CD8-positive, alpha-beta memory T cell (primary cell): ENCODE measurements at places on chromosomes 12 and 14. TPM values are rescaled to one million over a fixed set of nuclear protein-coding genes. Genes with fewer than 3 reads are reported as not detected.

Gene PTPN21
- not detected for polyA plus RNA-seq

Gene SLC4A8
- 0.64 TPM for polyA plus RNA-seq

Gene HOXC5
- not detected for polyA plus RNA-seq

Gene LRRC10
- not detected for polyA plus RNA-seq

Gene TPH2
- not detected for polyA plus RNA-seq

Gene KRT7
- polyA plus RNA-seq: not detected

Gene CCDC88C
- 42.3 TPM for polyA plus RNA-seq

Gene OR4E2
- not detected for polyA plus RNA-seq

Gene P2RX4
- polyA plus RNA-seq: 27.0 TPM

Gene SIX6
- not detected for polyA plus RNA-seq

Gene CCND2
- 72.4 TPM for polyA plus RNA-seq

Gene TCL1A
- not detected for polyA plus RNA-seq

Gene OAS2
- polyA plus RNA-seq: 50.9 TPM

Gene TMEM117
- polyA plus RNA-seq: 6.2 TPM

Gene SYNDIG1L
- polyA plus RNA-seq: not detected

Gene SLC25A47
- polyA plus RNA-seq: not detected

Gene FGF6
- not detected for polyA plus RNA-seq

Gene ESR2
- polyA plus RNA-seq: 0.31 TPM

Gene VRTN
- polyA plus RNA-seq: not detected

Gene MIP
- polyA plus RNA-seq: 0.07 TPM

Gene NCKAP5L
- 4.3 TPM for polyA plus RNA-seq

Gene SIX1
- polyA plus RNA-seq: not detected

Gene RASAL1
- polyA plus RNA-seq: 0.45 TPM

Gene INF2
- polyA plus RNA-seq: 4.6 TPM

Gene RBM23
- 50.3 TPM for polyA plus RNA-seq

Gene LRP1-AS
- polyA plus RNA-seq: not detected

Gene FKBP3
- polyA plus RNA-seq: 67.9 TPM

Gene ZC2HC1C
- polyA plus RNA-seq: 1.1 TPM

Gene KRT85
- polyA plus RNA-seq: not detected

Gene SLC17A8
- polyA plus RNA-seq: not detected

Gene SPTB
- polyA plus RNA-seq: 0.09 TPM

Gene RND1
- 0.90 TPM for polyA plus RNA-seq

Gene ZNF891
- polyA plus RNA-seq: 0.69 TPM

Gene SMIM41
- not detected for polyA plus RNA-seq

Gene CAPZA3
- polyA plus RNA-seq: not detected

Gene ISCU
- 302 TPM for polyA plus RNA-seq

Gene HEBP1
- 16.6 TPM for polyA plus RNA-seq

Gene GPRC5A
- polyA plus RNA-seq: not detected

Gene NDUFA12
- polyA plus RNA-seq: 245 TPM

Gene SLC5A8
- polyA plus RNA-seq: not detected

Gene APOF
- not detected for polyA plus RNA-seq
